ENCODE measurements at places on chromosomes 13 and 19.

GRCh38 chr13:36432106-36432544 is at the start of gene CCNA1:
Gene CCNA1, plus strand, starts transcription at chr13:36432495. Its CDS starts 562 bp downstream, at chr13:36433057.
- no peak for DNase-seq

- DNase-seq = no peak
Observed at GRCh38 chr19:33781996-33782395, 14.7 kb upstream of the KCTD15 start.

DNA sequence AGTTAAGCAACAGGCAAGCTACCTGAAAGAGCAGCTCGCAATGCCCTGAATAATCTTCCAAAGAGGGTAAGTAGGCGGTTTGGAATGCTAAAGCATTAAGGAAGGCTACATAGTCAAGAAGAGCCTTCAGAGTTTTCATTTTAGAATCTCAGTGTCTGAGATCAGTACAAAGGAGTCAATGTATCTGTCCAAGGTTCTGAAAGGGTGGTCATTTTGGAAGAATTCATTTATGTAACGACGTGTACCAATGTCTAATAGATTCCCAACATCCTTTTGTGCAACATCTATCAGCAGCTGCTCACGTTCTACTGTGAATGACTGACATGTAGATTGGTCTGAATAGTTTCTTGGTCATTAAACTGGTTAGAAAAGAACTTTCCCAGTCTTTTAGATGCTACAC is 15.2 kb downstream of the ZNF665 start:
- DNase-seq = no peak

DNA sequence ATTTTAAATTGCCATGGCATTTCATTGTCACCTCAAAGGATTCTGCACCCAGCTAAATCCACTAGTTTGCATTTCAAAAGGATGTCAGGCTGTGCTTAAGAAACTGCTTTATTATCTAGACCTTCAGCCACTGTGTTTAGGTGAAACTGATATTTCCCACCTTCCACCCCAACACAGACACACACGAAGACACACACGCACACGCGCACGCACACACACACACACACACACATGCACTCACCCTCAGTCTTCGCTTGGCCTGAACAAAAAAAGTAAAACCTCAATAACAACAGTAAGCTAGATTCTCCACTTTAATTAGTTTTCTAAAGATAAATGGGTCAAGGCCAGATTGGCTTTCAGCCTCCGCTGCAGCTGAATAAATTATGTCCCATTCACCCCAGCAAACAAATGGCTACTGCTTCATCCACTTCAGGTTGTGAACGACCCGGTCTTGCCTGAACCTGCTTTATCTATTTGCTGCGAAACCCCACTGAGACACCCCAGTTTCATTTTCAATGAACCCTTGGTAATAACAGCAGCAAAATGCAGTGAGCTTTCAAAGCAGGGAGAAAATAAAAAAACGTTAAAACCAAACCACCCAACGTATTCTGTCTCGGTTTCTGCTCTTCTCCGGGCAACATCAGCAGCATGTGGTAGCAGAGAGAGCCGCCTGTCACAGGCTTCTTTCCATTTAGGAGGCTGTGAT is 166.8 kb downstream of the DCT start:
- DNase-seq = no peak

- no peak for DNase-seq
Observed at GRCh38 chr19:48480183-48480557, 11.0 kb downstream of the CYTH2 start.

- no peak for DNase-seq
Observed at GRCh38 chr19:11921852-11922495, 2.9 kb upstream of the ZNF700 start.

DNA sequence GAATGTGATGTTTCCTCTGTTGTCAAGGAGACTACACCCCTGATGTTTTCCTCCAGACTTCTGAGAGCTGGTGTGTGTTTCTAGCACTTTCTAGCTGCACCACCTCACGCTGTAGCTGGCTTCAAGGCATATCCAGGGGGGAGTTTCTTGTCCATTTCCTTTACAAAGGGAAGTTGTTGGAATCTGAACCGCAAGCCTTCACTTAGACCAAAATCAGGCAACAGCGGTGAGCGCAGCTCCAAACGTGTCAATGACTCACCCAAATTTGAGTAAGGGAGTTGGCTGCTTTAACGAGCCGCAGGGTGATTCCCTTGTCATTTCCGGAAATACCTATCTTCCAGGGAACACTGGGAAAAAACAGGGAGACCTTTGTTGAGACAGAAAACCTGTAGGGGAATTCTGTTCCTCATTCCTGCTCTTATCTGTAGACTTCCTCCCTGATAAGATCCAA is 2.5 kb downstream of the LDLR start:
- no peak for DNase-seq
